ENCODE measurements at places on chromosomes 3 and 15. TPM values are rescaled to one million over a fixed set of nuclear protein-coding genes. Genes with fewer than 3 reads are reported as not detected.

GRCh38 chr3:128569756-128570155 is 76.8 kb upstream of the GATA2 start:
- no peak for DNase-seq

- no peak for DNase-seq
Measured at GRCh38 chr15:68373028-68373427, 58.9 kb downstream of the ITGA11 start.

GRCh38 chr3:132220986-132221385 is 96.2 kb upstream of the ACP3 start:
- no peak for DNase-seq

GRCh38 chr3:138824114-138824506 is 10.6 kb downstream of the PIK3CB start:
- DNase-seq, result no peak

AGBL1 gene
- total RNA-seq, result not detected

GRCh38 chr3:66037330-66037985 is 1.3 kb downstream of the MAGI1 start:
- DNase-seq, result peak; percentile 62

GRCh38 chr3:193593668-193594030 is 641 bp downstream of the OPA1 start:
- peak; percentile 50 for DNase-seq

GRCh38 chr3:112472691-112473090 is 26.6 kb downstream of the BTLA start:
- no peak for DNase-seq

DNA sequence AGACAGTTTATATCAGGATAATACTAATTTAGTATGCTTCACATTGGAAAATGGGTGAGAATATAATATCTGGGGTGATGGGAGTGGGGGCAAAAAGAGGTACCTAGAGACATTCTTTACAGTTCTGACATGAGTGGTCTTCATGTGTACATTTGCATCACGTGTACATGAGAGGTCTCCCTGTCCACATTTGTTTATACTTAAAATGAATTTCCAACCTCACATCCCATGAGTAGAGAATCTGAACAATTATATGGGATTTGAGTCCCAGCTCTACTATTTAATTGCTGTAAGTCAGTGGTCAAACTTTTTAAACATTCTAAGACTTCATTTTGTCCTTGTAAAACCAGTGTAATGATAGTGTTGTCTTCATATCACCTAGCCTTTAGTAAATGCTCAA is 408.4 kb downstream of the NAALADL2 start:
- DNase-seq, result no peak

DNA sequence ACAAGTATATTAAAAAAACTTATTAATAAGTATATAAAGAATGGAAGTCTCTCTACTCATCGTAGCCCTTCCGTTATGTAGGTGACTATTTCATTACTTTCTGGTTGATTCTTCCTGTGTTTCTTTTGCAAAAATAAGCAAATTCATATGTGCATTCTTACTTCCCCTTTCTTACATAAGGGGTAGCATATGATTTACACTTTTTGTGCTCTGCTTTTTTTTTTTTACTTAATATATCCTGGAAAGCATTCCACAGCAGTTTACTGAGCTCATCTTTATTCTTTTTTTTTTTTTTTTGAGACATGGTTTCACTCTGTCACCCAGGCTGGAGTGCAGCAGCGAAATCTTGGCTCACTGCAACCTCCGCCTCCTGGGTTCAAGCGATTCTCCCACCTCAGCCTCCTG is 12.9 kb downstream of the SCAMP5 start:
- no peak for DNase-seq

DNA sequence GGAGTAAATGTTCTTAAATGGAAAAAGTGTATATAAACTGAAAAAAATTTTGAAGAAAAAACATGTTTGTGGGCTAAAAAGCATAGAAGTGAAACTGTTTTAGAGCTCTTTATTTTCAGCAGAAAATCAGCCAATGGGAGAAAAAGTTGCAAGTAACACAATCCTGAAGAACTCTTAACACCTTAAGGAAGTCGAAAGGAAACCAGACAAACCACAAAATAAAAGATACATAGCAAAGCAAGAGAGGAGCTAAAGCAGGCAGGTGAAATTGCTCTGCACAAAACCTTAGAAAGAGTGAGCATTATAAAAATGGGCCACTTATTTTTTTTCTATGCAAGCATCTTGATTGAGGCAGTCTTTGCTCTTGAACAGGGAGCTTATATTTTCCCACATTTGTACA is 300.5 kb downstream of the RAP2B start:
- DNase-seq, result no peak

TGM5 gene
- not detected for total RNA-seq

ALPK3 gene
- total RNA-seq, result 36.2 TPM

SPSB4 gene
- total RNA-seq, result 0.22 TPM

- DNase-seq, result no peak
Measured at GRCh38 chr3:127716384-127716783, 43.6 kb downstream of the ABTB1 start.

PYGO1 gene
- 7.6 TPM for total RNA-seq

- no peak for DNase-seq
Measured at GRCh38 chr3:191296041-191296541, 33.1 kb upstream of the CCDC50 start.

GRCh38 chr15:30872341-30872748 is 31.4 kb upstream of the FAN1 start:
- no peak for DNase-seq

DNA sequence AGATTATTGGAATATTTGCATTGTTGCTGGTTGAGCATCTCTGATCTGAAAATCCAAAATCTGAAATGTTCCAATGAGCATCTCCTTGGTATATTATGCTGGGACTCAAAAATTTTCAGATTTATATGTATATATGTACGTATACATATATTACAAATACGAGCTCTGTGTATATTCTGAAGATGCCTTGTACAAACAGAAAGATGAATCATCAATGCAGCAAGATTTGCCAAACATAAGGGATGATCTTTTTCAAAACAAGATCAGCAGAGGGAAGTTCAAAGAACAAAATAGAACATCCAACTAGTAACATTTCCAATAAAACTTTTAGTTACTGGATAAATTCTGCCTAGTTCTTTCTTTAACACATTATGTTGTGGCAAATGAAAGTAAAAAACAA is 42.5 kb downstream of the HERC1 start:
- DNase-seq, result no peak

- DNase-seq, result no peak
Measured at GRCh38 chr3:123664753-123665152, 79.9 kb upstream of the HACD2 start.

MUC4 gene
- not detected for total RNA-seq

GRCh38 chr15:69484837-69485236 is 32.2 kb downstream of the RPLP1 start:
- no peak for DNase-seq

GRCh38 chr15:38873158-38873557 is 308.5 kb upstream of the RASGRP1 start:
- DNase-seq, result no peak

ARMC8 gene
- total RNA-seq, result 46.0 TPM

- peak; percentile 58 for DNase-seq
Measured at GRCh38 chr15:33226559-33227181, 32.2 kb upstream of the FMN1 start.

GJD2 gene
- not detected for total RNA-seq

SMAD3 gene
- total RNA-seq, result 88.2 TPM

DOCK3 gene
- 0.16 TPM for total RNA-seq

PEX11A gene
- total RNA-seq, result 3.7 TPM

DNA sequence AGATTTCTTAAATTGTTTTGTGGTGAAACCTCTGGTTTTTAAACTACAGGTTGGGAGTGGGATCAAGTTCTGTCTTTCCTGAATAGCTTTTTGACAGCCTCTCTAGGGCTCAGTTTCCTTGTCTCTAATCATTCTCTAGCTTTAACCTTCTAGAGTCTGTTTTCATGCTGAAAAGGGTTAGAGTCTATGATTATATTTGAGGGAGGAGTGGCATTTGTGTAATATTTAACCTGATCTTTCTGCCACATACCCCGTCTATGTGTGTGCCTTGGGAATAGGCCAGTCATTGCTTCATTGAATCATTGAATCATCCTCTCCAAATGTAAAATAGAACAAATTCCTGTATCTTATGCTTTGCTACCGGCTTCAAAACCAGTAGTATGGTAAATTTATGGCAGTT is 204.9 kb downstream of the KLHL25 start:
- DNase-seq, result no peak

GRCh38 chr3:38133557-38134405 is 3.1 kb downstream of the ACAA1 start:
- DNase-seq, result no peak

DNA sequence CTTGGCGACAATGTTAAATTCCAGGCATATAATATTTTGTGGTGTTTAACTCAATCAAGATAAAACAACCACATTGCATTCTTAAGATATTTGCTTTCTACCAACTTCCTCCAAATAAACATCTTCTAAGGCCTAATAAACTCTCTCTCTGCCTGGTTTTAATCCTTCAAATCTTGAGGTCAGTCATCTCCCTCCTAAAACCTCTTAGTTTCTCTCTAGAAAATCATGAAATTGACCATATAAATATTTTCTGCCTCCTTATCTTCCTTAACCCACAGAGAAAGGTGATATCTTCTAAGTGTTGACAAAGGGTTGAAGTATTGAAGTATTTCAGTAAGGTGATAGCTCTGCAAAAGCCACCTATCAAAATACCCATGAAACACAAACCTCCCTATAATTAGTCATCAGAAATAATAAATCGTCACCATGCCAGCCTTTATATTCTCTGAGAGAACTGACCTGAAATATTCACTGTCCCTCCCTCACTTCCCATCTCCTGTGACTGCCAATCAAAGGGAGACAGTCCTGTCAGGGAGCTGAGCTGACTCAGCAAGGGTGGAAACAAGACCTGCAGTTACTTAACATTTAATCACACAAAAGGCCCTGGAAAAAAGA is 1261.1 kb downstream of the ROBO1 start:
- DNase-seq, result no peak

DNA sequence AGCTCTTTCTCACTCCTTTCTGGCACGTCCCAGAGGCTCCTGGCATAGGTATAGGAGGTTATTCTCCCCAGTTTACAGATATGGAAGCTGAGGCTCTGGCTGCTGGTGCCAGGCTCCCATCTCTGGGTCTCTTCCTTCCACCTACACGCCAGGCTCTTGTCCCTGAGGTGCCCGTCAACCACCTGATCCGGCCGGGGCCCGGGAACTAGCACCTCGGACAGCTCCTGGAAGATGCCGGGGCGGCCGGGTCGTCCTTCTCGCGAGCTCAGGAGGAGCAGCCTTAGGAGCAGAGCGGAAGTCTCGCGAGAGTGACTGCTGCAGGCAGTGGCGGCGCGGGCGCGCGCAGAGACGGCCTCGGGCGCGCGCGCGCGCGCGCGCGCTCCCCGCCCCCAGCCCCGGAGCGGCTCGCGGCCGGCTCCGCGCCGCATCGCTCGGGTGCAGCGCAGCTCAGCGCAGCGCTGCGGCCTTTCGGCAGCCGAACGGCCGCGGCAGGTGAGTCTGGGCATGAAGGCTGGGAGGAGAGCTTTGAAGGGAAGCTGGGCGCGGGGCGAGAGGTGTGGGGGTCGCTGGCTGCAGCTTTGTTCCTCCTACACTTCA is at the start of gene SCAMP5:
TSS of gene SCAMP5 (plus strand) at position 382 of the 597 bp plus-strand sequence. CDS start 16,277 bp downstream, outside the sequence.
- peak; percentile 79 for DNase-seq

DNA sequence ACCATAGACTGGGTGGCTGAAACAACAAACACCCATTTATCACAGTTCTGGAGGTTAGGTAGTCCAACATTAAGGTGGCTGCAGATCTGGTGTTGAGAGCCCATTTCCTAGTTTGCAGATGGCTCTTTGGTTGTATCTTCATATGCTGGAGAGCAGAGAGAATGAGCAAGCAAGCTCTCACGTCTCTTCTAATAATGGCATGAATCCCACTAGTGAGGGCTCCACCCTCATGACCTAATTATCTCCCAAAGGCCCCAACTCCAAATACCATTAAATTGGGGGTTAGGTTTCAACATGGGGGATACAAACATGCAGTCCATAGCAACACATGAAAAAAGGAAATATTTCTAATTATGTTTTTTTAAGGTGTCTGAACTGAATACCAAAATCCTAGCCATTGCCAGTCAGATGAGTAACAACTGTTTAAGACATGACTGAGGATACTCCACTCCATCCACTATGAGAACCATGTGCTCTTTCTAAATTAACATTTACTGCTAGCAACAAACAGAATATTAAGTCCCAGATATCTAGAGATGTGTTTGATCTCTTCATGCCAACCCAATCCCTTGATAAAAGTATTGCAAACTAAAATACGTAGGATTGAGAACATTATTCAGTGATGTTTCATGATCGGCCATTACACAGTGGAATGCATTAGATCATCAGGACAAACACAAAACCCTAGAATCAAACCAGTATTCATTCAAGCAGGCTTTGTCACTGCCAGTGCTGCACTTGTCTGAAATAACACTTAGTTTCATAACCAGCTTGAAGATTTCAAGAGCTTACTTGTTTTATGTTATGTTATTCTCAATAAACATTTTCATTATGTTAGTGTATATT is 340.3 kb downstream of the SLC9A9 start:
- no peak for DNase-seq

DNA sequence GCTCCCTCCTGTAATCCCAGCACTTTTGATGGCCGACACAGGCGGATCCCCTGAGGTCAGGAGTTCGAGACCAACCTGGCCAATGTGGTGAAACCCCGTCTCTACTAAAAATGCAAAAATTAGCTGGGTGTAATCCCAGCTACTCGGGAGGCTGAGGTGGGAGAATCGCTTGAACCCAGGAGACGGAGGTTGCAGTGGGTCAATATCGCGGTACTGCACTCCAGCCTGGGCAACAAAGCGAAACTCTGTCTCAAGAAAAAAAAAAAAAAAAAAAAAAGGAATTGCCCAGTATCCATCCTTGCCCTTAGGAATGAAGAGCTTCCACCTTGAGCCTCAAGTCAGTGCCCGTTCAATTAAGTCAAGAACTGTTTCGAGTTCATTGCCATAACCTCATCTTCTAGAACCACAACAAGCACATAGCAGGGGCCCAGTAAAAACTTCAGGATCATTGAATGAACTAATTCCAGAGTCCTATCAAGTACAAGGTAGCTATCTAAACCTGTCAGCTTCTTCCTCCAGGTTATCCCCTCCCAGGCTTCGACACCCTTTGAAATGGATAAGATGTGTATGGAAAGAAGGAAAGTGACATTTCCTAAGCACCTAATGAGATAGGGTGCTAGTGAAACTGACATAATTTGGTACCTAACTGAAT is 826 bp downstream of the DBR1 start:
- DNase-seq, result no peak

GRCh38 chr3:158909870-158910269 is 108.0 kb downstream of the MFSD1 start:
- no peak for DNase-seq

GRCh38 chr3:5071061-5071460 is 51.0 kb upstream of the ARL8B start:
- DNase-seq, result peak; percentile 26

DNA sequence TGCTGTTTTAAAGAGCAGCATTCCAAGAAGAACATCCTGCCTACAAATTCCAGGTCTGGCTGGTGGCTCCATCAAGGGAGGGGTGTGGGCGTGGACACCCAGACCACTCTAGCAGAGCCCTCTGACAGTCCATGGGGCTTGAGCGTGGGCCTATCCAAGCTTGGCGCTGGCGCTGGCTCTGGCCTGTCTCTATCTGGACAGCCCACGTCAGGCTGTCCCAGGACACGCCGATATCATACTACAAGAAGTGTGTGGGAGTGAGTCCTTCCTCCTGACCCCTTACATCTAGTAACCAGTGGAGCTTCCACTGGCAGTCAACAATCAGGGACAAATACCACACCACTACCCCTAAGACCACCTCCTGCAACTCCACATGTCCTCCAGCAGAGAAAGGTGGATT is 17.1 kb upstream of the DUSP7 start:
- DNase-seq, result no peak

GRCh38 chr3:36416599-36416998 is 36.3 kb downstream of the STAC start:
- DNase-seq, result no peak

LMCD1 gene
- 14.5 TPM for total RNA-seq
